ENCODE measurements at places on chromosomes 3 and 15.

DNA sequence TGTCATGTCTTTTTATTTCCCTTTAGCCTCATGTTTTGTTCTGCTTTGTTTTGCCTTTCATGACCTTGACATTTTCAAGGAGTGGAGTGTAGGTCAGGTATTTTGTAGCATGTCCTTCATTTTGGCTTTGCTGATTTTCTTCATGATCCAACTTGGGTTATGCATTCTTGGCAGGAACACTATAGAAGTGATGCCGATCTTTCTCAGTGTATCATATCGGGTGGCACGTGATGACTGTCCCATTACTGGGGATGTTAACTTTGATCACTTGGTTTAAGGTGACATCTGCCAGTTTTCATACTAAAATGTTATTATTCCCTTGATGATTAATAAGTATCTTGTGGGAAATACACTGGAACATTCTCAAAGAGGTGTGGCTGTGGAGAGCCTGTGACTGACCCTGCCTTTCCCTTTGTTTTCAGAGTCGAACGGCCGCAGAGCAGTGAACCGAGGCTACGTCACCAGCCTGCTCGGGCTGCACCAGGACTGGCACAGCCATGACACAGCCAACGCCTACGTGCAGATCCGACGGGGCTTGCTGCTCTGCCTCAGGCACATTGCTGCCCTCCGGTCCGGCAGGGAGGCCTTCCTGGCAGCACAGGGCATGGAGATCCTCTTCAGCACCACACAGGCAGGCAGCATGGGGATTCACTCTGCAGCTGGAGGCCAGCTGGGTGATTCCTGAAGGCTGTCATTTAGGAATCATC lies 167.7 kb downstream of the AGBL1 start:
- DNase-seq, result no peak

DNA sequence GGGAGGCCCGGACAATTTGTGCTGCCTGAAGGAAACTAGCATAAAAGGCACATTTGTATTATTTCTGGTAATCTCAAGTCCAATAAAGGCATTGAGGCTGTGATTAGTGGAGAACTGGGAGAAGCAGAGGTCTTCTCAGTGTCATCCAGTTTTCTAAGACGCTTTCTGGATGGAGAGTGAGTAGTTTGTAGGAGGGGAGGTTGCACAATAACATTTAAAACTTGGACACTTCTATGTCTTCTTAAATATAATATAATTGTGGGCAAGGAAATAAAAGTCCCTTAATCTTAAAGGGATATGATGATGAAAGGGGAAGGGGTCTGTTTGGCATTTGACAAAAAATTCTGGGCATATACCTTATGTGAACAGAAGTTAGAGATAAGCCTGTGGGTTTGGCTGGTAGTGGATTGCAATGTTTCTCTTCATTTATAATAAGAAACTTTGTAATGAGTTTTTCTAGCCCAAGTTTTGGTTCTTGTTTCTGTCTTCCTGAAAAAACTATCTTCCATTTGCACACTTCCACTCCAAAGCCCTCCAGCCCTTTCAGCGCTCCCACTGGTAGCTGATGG lies 291.6 kb upstream of the TGFBR2 start:
- no peak for DNase-seq

GRCh38 chr15:71565006-71565405 lies 245.3 kb upstream of the NR2E3 start:
- DNase-seq, result no peak

DNA sequence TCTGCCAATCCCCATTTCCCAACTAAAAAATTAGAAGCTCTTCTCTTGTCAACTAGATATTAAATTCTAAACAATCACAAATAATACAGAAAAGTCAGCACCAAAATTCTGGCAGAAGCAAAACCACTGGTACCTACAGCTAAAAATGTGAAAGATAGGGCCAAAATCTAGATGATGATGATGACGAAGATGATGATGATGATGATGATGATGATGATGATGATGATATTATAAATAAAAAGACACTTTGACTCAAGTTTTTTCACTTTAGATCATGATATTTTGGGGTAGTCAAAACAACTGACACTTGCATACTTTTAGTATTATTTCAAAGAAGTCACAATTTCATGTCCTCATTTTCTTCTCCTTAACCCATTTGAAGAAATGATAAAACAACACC lies 470.1 kb upstream of the NR2F2 start:
- DNase-seq, result no peak

DNA sequence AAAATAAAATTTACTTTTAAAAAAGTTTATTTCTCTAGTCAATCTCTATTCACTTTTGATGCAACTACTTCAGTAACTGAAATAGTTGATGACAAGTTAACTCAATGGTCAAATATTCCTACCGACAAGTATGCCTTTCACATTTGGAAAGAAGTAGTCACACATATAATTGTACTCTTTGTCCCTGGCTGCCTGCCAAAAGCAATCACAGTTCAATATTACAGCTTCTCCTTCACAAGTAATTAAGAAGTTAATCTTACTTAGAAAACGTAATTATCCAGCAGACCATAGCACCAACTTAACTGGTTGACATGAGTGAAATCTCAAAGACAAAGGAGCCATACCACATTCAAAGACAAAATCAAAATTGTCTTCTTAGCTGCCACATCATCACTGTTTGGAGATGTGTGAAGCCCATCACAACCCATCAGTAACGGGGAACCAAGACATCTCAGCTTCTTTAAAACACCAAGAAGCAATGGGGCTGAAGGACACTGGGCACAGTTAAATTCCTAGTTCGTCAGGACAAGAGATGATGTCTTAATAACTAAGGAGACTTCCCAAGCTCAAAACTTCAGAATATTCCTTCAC lies 86.1 kb downstream of the PLCH1 start:
- no peak for DNase-seq

- no peak for DNase-seq
These were observed 18.4 kb upstream of the TM4SF19 start for GRCh38 chr3:196356556-196356955.

DNA sequence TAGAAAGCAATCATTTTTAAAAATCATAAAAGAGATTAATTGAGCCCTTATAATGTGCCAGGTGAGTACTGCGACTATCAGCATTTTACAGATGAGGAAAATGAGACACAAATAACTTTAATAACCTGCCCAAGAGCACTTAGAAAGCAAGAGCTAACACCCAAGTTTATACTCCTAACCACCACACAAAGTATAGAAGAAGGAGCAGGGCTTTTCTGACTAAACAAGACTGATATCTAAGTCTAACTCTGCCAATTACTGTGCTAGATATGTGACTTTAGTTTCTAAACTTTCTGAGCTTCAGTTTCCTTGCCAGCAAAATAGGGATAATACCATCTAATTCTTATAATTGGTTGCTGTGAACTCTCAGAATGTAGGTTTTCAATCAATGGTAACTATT lies 47.7 kb downstream of the TNIK start:
- no peak for DNase-seq

Measured in LoVo (cell line).